ENCODE measurements at places on chromosomes 3 and 15.

- DNase-seq, result no peak
Observed at GRCh38 chr3:176914764-176915163, 282.5 kb downstream of the TBL1XR1 start.

GRCh38 chr3:45679805-45680204 lies 9.4 kb upstream of the SACM1L start:
- no peak for DNase-seq

GRCh38 chr3:90221900-90222299 lies 1114.5 kb downstream of the EPHA3 start:
- DNase-seq, result no peak

DNA sequence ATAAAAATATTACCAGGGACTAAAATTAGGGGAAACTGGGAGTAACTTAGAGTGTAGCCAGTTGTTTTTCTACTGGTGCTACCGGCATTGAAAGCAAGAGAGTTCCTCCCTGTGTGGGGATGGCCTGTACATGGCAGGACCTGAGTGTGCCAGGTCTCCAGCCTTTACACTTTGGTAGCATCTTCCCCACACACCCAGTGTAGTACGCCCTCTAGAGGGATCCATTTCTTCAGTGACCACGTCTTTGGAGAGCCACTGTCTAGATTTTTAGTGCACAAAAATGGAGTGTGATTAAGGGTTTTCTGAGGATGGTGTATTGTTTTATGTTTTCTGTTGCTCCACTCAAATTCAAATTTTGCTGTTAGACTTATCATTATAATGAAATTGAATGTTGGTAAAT lies 507.0 kb upstream of the TPRG1 start:
- DNase-seq, result no peak

- no peak for DNase-seq
Observed at GRCh38 chr3:100614941-100615340, 5.5 kb downstream of the ADGRG7 start.

GRCh38 chr3:111547631-111548030 lies 5.6 kb downstream of the CD96 start:
- DNase-seq, result peak; percentile 18

DNA sequence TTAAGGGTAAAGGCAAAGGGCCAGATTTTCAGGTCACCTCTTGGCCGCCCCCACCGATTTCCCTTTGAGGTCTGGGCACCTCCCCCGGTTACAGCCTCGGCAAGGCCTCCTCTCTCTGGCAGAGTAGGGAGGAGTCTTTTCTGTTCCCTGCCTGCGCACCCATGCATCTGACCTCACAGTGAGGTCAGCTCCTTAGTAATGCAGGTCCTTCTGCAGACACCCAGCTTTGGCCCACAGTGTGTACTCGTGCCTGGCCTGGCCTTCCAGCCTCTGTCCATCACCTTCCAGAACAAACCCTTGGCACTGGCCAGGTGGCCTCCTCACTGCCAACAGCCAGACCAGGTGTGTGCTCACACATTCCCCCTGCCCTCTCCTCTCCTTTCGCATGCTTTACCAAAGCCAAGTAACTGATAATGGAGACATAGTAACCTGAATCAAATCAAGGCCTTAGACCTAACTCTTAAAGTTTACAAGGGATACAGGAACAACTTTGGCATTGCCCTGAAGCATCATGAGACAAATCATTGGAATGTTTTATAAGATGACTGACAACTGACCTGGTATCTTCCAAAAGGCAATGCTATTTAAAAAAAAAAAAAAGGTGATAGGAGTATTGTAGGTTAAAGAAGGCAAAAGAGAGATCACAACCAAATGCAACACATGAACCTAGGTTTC lies 61.3 kb downstream of the CORO2B start:
- no peak for DNase-seq

DNA sequence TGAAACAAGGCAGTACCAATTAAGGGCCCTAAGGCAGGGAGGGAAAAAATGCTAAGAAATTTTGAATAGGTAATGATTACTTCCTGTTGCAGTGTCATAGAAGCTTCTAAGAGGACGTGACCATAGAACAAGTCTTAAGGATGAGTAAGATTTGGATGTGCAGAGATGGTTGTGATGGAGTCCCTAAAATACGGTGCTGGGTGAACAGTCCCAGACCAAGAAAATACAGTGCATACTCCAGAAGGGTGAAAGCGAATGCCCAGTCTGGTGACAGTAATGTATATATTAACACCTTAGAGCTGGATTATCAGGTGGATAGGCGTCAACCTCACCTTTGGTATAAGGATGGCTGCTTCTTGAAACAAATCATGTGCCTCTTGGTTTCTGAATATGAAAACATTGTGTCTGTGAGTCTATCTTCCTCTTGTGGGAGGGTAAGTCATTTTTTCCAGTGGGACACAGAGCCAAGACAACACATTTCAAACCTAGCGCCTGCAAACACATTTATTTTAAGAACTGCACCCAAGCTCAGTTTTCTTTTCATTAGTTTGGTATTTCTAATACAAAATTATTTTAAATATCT lies 101.2 kb upstream of the TP63 start:
- no peak for DNase-seq

DNA sequence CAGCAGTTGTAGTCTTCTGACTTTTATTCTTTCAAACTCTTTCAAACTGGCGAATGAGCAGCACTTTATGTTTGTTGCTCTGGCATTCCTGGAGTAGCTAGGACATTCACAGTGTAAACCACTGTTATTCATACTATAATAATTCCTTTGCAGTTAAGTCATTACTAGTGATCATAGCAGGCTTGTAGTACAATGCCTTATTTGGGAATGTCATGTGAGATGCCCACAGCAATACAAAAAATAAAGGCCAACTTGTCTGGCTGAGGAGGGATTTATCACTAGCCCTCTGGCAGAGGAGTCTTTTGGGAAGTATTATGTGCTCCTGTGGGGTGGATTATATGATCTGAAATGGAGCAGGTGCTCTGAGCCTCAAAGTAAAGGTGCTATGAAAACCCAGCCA lies 197.2 kb downstream of the VGLL3 start:
- no peak for DNase-seq

DNA sequence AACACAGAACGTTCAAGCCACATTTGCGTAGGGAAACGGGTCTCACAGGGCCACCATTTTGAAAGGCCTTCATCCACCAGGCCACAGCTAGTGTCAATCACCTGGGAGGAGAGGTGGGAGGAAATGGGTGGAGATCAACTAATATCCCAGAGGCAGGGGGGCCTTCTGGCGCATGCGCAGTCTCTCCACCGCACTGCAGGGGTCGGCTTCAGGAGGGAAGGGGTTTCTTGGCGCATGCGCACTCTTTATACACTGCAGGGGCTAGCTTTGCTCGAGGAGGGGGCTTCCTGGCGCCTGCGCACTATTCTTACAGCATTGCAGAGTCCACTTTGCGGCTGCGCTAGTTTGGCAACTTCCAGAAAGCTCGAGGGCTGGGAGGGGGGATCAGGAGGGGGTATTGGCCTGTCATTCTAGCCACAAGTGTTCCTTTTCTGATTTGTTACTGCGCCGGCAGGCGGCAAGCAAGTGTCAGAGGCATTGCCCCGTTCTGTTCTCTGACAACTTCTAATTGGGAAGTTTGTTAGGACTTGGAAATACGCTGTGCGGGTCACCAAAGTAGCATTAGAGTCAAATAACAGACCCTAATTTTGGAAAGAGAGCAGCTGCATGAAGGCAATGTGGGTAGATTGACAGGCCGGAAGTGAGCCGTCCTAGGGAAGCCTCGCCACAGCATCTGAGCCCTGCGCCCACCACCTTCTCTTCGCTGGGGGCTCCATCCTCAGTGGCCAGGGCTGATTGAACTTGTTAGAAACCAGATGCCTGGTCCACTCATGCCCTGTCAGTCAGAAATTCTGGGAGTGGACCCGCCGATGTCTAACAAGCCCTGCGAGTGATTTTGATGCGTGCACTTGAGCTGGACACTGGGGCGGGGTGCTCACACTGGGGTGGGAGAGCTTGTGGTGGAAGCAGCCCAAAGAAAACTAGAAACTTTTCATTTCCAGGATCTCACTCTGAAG lies 173.5 kb upstream of the NDN start:
- no peak for DNase-seq

- DNase-seq, result no peak
Observed at GRCh38 chr15:68641376-68641775, 62.6 kb downstream of the CORO2B start.

GRCh38 chr15:31338879-31339557 lies 12.4 kb downstream of the KLF13 start:
- DNase-seq, result no peak

- no peak for DNase-seq
Observed at GRCh38 chr3:16897254-16897926, 12.6 kb downstream of the PLCL2 start.

DNA sequence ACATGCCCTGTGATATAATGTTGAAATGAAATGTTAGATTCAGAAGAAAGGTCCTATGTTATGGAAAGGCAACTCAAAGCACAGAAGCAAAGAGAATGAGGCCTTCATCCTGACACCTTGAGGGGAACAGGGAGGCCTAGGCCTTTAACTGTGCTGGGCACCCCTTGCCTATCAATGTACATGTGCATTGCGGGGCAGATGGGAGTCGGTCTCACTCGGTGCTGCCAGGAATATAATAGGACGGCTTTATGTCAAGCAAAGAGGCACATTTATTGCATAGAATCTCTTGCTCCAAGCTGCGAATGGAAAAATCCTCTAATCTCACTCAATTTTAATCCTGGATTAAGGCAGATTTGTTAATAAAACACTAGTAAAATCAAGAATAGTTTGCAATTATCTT lies 301.0 kb upstream of the SOX14 start:
- DNase-seq, result no peak

DNA sequence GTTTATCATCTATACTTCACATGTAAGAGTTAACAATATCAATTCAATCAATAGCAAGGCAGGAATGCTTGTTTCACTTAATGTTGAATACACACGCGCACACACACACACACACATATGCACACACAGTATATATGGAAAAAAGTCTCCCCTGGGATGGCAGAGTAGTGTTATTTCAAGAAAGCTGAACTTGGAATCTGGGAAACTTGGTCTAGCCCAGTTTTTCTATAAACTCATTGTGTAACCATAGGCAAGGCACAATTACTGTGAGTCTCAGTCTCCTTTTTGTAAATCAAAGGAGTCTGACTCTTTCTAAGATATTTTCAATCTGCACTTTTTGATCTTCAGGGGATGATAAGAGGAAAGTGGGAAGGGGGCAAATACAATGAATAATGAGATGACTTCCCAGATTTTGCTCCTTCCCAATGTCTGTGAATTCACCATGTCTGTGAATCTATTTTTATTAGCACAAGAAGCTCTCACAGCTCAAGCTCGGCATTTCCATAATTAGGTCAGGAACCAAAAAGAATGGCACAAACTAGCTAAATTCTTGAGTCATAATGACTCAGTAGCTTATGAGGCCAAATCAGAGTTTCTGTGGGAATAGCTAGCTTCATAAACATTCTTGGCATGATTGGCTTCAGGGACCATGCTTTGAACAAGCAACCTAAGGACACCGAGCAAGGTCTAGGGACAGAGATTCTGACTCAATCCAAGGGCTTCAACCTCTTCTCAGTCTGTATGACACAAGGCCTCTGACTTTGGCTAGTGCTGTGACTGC lies 227.4 kb upstream of the DCBLD2 start:
- DNase-seq, result no peak
